ENCODE measurements at places on chromosomes 12 and 14.
A peak's percentile ranks its signal among the peaks of the same experiment; 100 is the strongest.

DNA sequence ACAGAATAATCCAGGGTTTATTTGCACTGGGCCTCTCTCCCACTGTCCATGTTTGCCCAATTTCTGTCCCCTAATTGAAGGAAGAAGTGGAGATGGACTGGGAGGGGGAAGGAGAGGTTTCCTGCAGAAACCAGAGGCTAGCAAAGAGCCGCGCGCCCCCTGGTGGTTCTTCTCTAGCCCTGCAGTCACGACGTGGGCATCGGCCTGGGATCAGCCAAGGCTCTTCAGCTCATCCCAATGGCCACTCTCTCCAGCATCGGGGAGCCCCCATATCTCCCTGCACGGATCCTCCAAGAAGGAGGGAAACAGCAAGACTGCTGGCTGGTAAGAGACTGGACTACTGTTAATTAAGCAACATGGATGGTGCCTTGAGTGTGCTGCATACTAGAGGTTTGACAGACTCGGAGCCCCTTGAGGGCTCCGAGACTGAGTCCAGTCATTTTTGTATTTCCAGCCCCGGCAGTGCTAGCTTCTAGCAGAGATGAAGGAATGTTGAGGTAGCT, 18.7 kb downstream of the ZBTB39 start:
- no peak overlapping the region for H3K4me3 ChIP-seq
- DNase-seq: peak; percentile 53
- peaks cover 6% of the 10 kb centered on the region for H3K4me1 ChIP-seq
- no peaks in the 10 kb centered on the region for H3K27me3 ChIP-seq
- H3K36me3 ChIP-seq: no peaks in the 10 kb centered on the region
- no peak overlapping the region for H3K27ac ChIP-seq

- H3K27me3 ChIP-seq: peaks cover 19% of the 10 kb centered on the region
- H3K4me1 ChIP-seq: no peaks in the 10 kb centered on the region
- no peak overlapping the region for H3K27ac ChIP-seq
- no peak overlapping the region for H3K4me3 ChIP-seq
- no peaks in the 10 kb centered on the region for H3K36me3 ChIP-seq
Observed at GRCh38 chr12:80707830-80708258, 410 bp downstream of the MYF6 start.

- peaks cover 5% of the 10 kb centered on the region for H3K4me1 ChIP-seq
- H3K36me3 ChIP-seq: peaks cover 5% of the 10 kb centered on the region
- no peak for DNase-seq
Observed at GRCh38 chr14:24160499-24160849, 591 bp upstream of the IRF9 start.

DNA sequence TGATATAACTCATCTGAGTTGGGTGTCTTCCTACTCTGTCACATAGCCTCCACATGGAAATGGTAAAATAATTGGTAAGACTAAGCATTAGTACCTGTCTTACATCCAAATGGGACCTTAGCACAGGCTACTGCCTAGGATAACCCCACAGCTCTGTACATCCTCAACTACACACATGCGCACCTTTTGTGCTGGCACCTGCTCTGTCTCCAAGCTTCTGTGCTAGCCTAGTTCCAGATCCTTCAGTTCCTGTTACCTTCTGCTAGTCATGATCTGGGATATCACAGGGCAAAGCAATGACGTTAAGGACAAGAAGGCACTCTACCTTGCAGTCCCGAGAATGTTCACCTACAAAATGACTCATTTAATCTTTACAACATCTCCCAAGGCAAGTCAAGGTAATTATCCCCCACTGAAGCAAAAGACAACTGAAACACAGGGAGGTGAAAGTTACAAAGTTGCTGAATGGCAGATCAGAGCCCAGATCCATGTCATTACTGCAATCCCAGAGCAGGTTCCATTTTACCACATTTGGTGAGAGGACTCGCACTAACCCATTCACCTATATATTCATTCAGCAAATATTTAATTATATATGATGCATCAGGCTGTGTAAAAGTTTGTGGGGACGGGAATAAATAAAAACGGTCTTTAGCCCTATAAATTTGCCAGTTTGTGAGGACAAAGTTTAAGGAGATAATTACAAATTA, 61.7 kb downstream of the PPM1H start:
- no peak overlapping the region for H3K4me3 ChIP-seq
- no peak overlapping the region for H3K27ac ChIP-seq
- no peak for DNase-seq
- no peaks in the 10 kb centered on the region for H3K36me3 ChIP-seq

- H3K36me3 ChIP-seq: no peaks in the 10 kb centered on the region
- DNase-seq: no peak
- H3K4me1 ChIP-seq: peaks cover 15% of the 10 kb centered on the region
- H3K27me3 ChIP-seq: no peaks in the 10 kb centered on the region
- H3K27ac ChIP-seq: no peak overlapping the region
Observed at GRCh38 chr12:116199160-116199706, 78.3 kb downstream of the MED13L start.

GRCh38 chr12:34603382-34604035, 581.2 kb downstream of the ALG10 start:
- no peak overlapping the region for H3K27ac ChIP-seq
- no peaks in the 10 kb centered on the region for H3K36me3 ChIP-seq
- H3K27me3 ChIP-seq: no peaks in the 10 kb centered on the region
- no peaks in the 10 kb centered on the region for H3K4me1 ChIP-seq

DNA sequence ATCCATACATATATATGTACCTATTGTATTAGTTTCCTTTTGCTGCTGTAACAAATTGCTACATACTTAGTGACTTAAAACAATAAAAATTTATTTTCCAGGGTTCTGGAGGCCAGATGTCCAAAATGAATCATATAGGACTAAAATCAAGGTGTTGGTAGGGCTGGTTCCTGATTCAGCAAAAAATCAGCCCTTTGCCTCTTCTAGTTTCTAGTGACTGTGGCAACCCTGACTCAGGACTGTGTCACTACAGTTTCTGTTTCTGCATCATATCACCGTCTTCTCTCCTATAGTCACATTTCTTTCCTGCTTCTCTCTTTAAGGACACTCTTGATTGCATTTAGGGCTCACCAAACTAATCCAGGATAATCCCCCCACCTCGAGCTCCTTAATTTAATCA, 386.3 kb upstream of the TBX3 start:
- no peaks in the 10 kb centered on the region for H3K27me3 ChIP-seq
- H3K27ac ChIP-seq: no peak overlapping the region
- no peak for DNase-seq
- H3K4me3 ChIP-seq: no peak overlapping the region
- H3K4me1 ChIP-seq: no peaks in the 10 kb centered on the region

DNA sequence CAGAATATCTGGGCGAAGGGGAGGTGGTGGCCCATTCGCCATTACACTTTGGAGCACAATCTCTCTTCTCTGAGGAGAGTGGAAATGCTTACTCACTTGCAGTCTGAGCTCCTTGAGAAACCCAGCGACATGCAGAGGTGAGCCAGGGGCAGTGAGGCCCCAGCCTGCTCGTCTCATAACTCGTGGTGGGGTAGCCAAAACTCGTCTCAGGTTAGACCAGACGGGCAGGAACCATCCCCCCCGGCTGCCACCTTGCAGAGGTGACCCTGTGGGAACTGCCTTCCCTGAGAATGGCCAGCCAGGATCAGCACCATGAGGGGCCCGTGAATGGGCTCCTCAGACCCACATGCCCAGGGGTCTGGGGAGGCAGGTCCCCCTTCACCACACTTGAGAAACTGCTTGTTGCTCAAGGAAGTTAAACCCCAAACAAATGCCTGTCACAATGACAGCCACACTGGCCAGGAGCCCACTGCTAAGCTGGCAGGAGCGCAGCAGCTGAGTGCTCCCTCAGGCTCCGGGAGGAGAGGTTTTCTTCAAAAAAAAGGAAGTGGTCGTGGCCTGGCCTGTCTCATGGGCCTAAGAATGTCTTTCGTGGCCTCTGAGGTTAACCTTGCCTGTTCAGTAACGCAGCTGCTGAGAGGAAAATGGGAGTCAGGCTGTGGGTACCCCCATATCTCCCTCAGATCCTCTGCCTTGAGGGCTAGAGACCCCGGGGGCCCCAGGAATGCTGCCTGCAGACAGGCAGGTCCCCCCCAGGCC, 9.2 kb upstream of the ALDH2 start:
- DNase-seq: peak; percentile 80
- no peaks in the 10 kb centered on the region for H3K27me3 ChIP-seq
- H3K4me3 ChIP-seq: no peak overlapping the region
- H3K36me3 ChIP-seq: no peaks in the 10 kb centered on the region

GRCh38 chr14:104771374-104771773, 18.4 kb downstream of the SIVA1 start:
- H3K27ac ChIP-seq: no peak overlapping the region
- DNase-seq: no peak
- no peaks in the 10 kb centered on the region for H3K36me3 ChIP-seq
- no peaks in the 10 kb centered on the region for H3K4me1 ChIP-seq
- no peak overlapping the region for H3K4me3 ChIP-seq

DNA sequence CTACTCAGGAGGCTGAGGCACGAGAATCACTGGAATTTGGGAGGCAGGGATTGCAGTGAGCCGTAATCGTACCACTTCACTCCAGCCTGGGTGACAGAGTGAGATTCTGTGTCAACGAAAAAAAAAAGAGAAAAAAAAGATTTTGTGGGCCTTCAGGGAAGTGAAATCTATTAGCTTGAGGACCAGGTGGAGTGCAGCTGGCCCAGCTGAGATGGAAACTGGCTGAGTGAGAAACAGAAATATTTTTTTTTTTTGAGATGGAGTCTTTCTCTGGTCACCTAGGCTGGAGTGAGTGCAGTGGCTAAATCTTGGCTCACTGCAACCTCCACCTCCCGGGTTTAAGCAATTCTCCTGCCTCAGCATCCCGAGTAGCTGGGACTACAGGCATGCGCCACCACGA, 2.3 kb upstream of the CLEC4C start:
- no peak for DNase-seq
- H3K4me1 ChIP-seq: no peaks in the 10 kb centered on the region
- no peak overlapping the region for H3K4me3 ChIP-seq

DNA sequence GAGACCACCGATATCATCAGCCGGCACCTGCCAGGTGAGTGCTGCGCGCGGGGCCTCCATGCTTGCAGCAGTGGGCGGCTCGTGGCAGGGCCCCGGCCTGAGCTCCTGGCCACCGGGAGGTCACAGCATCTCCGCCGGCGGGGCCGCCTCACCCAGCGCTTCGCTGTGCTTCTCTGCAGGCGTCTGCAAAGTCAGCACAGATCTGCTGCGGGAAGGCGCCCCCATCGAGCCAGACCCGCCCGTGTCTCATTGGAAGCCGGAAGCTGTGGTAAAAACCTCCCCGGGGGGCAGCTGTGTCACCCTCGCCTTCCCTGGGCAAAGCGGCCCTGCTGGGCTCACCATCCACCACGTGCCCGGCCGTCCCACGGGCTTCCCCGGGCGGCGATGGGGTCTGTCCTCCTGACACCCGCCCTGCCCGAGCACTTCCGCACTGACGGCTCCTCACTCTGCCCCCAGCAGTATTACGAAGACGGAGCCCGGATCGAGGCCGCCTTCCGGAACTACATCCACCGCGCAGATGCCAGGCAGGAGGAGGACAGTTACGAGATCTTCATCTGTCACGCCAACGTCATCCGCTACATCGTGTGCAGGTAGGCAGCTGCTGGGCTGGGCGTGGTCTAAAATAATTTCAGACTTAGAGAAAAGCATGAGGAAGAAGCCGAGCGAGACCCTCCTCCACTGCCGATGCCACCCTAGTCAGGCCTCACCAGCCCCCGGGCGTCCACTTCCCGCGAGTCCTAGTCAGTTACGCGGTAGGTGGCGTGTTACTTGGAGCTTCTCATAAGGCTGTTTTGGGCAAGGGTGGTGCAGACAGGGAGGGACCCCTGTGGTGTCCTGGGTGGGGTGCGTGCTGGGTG, 7.1 kb downstream of the PGAM5 start:
- H3K27ac ChIP-seq: no peak overlapping the region
- no peaks in the 10 kb centered on the region for H3K36me3 ChIP-seq

GRCh38 chr14:29236848-29237247, 470.3 kb downstream of the FOXG1 start:
- H3K27ac ChIP-seq: no peak overlapping the region
- no peak overlapping the region for H3K4me3 ChIP-seq
- H3K4me1 ChIP-seq: no peaks in the 10 kb centered on the region
- no peaks in the 10 kb centered on the region for H3K27me3 ChIP-seq

- no peak overlapping the region for H3K4me3 ChIP-seq
- no peaks in the 10 kb centered on the region for H3K27me3 ChIP-seq
- DNase-seq: no peak
- H3K27ac ChIP-seq: no peak overlapping the region
- peaks cover 14% of the 10 kb centered on the region for H3K4me1 ChIP-seq
Observed at GRCh38 chr12:62717643-62718042, 217.3 kb downstream of the PPM1H start.

GRCh38 chr12:45685680-45686079, 43.8 kb upstream of the ARID2 start:
- no peaks in the 10 kb centered on the region for H3K36me3 ChIP-seq
- H3K27me3 ChIP-seq: no peaks in the 10 kb centered on the region
- H3K27ac ChIP-seq: no peak overlapping the region
- DNase-seq: no peak
- H3K4me3 ChIP-seq: no peak overlapping the region
- H3K4me1 ChIP-seq: no peaks in the 10 kb centered on the region

GRCh38 chr14:51630987-51631386, 20.7 kb upstream of the FRMD6 start:
- H3K4me3 ChIP-seq: no peak overlapping the region
- no peaks in the 10 kb centered on the region for H3K4me1 ChIP-seq
- H3K27ac ChIP-seq: no peak overlapping the region
- DNase-seq: no peak

GRCh38 chr12:112664569-112664968, 127.0 kb upstream of the RPH3A start:
- no peaks in the 10 kb centered on the region for H3K27me3 ChIP-seq
- H3K4me1 ChIP-seq: no peaks in the 10 kb centered on the region
- no peaks in the 10 kb centered on the region for H3K36me3 ChIP-seq

- no peak overlapping the region for H3K4me3 ChIP-seq
- peaks cover 94% of the 10 kb centered on the region for H3K27me3 ChIP-seq
- no peaks in the 10 kb centered on the region for H3K36me3 ChIP-seq
- H3K4me1 ChIP-seq: no peaks in the 10 kb centered on the region
- H3K27ac ChIP-seq: no peak overlapping the region
Observed at GRCh38 chr14:36503771-36504741, 16.0 kb downstream of the NKX2-1 start.

DNA sequence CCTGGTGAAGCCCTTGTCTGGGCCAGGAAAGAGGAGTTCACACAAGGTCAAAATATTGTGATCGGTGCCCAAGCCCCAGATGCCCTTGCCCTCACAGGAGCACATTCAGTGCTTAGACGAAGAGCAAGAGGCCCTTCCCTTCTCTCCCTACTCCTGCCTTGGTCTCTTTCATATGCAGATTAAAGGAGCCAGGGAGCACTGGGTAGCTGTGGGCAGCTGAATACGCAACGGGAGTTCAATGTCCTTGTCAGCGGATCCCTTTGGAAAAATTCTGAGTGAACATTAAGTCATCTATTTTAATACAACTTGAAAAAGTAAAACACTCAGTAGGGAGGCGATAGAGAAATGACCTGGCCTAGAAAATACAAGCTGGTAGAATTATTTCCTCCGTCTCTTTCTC, 1489.4 kb downstream of the AACS start:
- no peak for DNase-seq
- H3K27me3 ChIP-seq: no peaks in the 10 kb centered on the region
- no peaks in the 10 kb centered on the region for H3K36me3 ChIP-seq
- H3K27ac ChIP-seq: no peak overlapping the region

All from breast epithelium (tissue), 4 donors.